Stimulated activated CD8-positive, alpha-beta memory T cell treated with anti-CD3 and anti-CD28 coated beads, Interleukin-4, amount 100 ng/mL, for 4 hours (primary cell): ENCODE measurements at places on chromosomes 7 and 10.

DNA sequence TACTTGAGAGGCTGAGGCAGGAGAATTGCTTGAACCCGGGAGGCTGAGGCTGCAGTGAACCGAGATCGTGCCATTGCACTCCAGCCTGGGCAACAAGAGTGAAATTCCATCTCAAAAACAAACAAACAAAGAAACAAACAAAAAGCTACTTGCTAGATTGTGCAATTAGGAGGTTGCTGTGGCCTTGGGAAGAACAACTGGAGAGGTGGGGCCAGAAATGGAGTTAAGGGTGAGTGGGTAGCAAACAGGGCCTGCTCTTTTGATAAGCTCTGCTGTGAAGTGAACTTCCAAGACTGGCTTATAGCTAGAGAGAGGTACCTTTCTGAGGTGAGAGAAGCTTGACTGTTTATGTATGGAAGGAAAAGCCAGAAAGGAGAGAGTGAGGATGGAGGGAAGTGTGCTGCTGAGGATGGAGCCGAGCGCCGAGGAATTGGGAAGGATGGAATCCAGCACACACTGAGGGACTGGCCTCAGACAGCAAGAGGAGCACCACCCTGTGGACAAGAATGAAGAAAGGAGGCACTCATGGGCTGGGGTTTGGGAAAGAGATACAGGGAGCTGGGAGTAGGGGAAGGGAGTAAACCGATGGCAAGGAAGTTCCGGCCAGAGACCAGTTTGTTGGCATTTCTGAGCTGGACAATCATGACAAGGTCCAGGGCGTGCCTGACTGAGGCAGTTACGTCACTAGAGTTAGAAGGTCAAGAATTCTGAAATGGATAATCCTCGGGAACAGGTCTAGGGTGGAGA lies 7.0 kb upstream of the RPEL1 start:
- DNase-seq: no peak

DNA sequence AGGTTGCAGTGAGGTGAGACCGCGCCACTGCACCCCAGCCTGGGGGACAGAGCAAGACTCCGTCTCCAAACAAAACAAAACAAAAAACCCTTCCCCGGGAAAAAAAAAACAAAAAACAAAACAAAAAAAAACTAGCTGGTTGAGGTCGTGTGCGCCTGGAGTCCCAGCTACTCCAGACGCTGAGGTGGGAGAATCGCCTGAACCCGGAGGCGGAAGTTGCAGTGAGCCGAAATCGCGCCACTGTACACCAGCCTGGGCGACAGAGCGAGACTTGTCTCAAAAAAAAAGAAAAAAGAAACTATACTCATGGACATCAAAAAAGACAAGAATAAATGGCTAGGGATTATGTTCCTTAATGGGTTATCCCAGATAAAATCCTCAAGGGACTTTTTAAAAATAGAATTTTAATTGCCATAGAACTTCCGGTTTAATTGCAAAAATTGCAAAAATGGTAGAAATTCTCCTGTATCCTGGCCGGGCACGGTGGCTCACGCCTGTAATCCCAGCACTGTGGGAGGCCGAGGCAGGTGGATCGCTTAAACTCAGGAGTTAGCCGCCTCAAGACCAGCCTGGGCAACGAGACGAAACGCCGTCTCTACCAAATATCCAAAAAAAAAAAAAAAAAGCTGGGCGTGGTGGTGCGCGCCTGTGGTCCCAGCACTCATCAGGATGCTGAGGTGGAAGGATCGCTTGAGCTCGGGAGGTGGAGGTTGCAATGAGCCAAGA lies 37.8 kb downstream of the KLHDC10 start:
- DNase-seq: no peak

DNA sequence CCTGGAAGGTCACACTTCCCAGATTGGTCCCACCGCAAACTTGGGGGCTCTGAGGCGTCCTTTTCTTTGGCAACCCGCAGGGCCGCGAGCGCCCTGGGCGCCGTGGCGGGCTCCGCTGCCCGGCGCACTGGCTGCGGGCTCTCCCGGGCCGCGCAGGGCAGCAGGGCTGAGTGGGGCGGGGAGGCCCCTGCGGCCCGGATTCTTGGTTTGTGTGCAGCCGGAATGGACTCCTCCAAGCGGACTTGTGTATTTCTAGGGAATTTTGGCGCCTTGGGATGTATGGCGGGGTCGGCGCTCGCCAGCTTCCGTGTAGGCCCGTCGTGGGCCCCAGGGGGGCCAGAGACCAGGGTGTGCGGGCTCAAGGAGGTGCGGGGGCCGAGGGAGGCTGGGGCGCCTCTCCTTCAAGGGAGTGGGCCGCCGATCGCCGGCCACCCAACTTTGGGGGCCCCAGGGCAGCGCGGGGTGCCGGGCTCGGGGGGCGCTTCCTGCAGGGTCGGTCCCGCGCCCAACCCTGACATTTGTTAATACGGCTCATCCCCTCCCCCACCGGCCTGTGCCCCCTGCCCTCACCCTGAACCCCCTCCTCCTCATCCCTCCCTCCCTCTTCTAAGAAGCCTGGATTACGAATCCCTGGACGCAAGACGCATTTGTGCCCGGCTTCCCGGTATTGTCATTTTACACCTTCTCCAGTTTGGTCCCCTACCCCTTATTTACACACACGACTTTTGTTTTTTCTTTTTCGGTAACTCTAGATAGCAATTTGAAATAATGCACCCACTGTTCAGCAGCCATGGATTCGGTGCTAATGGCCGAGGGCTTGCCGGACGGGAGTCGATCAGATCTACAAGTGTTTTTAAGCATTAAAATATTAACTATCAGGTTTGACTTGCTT lies 2.5 kb downstream of the TCF7L2 start:
- DNase-seq: no peak

DNA sequence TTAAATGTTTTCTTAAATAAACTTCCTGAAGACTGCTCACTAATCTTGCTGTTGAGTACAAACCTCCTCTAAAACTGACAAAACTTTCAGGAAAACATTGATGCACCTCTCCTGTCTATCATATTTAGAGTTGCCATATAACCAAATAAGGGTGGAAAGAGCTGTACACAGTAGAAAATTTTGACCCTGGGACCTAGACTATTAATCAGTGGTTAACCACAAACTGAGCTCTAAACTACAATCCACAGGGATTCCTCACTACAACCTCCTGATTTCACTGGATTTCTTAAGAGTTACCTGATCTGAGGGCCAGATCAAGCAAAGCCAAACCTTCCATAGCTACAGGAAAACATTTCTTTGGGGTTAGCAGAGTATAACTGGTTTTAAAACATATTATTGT lies 39.9 kb upstream of the WNT16 start:
- no peak for DNase-seq
